ENCODE measurements at places on chromosomes 4 and X.

- DNase-seq: no peak
Measured at GRCh38 chr4:84481860-84482245, 17.2 kb downstream of the NKX6-1 start.

DNA sequence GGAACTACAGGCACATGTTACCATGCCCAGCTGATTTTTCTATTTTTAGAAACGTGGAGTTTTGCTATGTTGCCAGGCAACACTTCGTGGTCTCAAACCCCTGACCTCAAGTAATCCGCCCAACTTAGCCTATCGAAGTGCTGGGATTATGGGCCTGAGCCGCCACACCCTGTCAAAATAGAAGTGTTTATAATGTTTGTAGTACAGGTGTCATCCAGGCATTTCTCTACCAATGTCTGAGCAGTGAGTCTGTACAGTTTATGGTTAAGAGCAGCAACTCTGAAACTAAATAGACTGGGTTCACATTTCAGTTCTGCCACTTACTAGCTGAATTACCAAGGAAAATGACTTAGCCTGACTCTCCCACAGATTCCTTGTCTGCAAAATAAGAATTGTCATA lies 460.4 kb upstream of the GALNT7 start:
- no peak for DNase-seq

- peak; percentile 1 for DNase-seq
Measured at GRCh38 chrX:42755815-42756214, 22.1 kb downstream of the PPP1R2C start.

- DNase-seq: no peak
Measured at GRCh38 chrX:132023896-132024386, 839 bp downstream of the STK26 start.

DNA sequence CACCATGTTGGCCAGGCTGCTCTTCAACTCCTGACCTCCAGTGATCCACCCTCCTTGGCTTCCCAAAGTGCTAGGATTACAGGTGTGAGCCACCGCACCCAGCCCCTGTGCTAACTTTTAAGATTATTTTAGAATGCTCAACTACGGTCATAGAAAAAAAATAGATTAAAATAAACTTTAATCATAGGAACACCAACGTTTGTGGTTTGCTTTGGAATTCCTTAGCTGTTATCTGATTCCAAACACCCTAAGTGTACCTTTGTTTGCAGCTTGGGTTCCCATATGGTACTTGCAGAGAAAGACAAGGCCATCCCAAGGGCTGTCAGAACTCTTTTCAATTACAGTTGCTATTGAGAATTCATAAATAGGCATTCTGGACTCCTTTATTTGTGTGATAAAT lies 90.1 kb upstream of the EFHC2 start:
- no peak for DNase-seq

DNA sequence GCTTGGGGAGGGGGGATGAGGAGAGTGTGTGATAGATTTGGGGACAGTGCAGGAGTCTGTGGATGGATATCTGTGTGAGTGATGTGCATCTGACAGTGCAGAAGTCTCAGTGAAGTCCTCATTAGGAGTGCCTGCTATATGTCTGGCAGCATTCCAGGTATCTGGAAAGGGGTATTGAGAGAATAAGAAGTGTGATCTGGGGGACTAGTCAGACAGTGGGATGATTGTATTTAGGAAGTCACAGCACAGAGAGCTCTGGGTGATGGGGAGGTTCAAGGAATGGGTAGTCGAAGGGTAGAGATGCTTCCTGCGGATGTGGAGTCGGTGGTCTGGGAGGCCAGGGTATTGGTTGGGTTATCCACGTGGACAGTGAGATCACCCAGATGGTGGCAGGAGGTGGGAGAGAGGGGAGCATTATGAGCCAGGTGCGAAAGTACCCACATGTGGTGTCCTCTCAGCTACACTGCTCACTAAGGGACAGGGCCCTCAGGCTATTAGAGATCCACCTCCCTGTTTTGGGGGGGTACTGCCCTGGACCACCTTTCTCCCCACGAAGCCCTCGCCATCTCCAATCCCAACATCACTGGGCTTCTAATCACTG lies 9.8 kb downstream of the MAGED2 start:
- no peak for DNase-seq

DNA sequence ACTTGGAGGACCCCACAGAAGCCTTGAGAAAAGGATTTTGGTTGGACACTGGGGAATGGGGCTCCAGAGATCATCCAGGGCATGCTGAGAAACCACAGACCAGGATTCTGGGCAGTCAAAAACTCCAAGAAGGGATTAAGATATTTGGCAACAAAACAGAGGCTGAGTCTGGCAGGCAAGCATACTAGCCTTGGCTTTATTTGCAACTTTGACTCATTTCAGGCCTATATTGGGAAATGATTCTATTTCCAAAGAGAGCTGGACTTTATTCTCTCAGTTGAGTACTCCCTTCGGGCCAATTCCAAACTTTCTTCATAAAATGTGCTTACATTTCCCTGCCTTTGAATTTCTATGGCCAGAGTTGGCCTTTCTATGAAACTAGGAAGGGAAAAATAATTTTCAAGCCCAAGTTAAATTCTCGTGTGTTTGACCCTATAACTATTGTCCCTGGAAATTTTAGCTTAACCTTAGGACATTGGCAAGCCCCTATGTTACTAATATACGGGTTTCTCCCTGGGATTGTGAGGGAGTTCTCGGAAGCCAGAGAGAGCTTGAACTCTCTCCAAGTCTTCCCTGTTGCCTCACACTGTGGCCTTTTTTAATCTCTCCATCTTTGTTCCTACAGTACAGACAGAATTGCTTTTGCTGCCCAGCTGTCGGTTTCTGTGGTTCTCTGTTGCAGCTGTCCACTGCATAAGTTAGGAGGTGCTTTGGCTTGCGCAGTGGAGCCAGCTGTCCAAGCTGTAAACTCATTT lies 112.6 kb upstream of the FAM9A start:
- peak; percentile 32 for DNase-seq
